ENCODE measurements at places on chromosomes 3 and 15.

- DNase-seq = peak; percentile 19
These were observed 49.0 kb upstream of the DUT start for GRCh38 chr15:48282216-48282615.

GRCh38 chr3:127688416-127689265 lies 15.9 kb downstream of the ABTB1 start:
- DNase-seq = peak; percentile 66

- no peak for DNase-seq
These were observed 419.6 kb upstream of the TGFBR2 start for GRCh38 chr3:30186741-30187219.

DNA sequence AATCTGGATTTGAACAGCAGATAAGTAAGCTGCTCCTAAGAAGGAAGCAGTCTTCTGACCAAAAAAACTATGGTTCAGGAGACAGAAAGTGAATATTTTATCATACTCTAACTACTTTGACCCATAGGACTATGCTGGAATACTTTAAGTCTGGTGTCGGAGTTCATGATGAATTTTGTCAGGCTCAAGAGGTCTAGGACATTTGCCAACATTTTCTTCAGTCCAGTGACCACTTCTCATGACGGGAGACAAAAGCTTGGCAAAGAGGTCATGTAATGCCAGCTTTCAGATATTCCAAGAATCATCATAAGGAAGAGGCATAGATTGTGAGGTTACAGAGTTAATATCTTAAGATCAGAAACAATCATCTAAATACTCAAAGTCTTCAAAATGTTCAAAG lies 20.5 kb upstream of the DCBLD2 start:
- DNase-seq = no peak

DNA sequence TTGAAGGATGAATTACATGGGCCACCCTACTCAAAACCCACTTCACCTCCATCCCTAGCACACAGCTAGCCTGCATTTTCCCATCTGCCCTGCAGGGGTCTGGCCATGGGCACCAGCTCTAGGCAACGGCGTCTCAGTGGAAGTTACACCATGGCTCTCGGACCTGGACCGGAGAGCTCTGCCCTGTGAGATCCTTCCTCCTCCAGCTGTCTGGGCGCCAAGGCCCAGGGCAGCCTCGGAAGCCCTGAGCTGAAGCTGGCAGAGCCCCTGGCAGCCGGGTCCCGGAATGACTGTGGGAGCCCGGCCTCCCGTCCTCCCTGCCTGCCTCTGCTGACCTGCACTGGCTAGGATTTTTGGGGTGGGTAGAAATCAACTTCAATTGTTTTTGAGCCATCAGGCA lies 98.9 kb downstream of the CHSY1 start:
- DNase-seq = no peak

- DNase-seq = no peak
These were observed 587 bp upstream of the TNK2 start for GRCh38 chr3:195908694-195909581.

- no peak for DNase-seq
These were observed 55.7 kb downstream of the EPHB1 start for GRCh38 chr3:134850761-134851160.

DNA sequence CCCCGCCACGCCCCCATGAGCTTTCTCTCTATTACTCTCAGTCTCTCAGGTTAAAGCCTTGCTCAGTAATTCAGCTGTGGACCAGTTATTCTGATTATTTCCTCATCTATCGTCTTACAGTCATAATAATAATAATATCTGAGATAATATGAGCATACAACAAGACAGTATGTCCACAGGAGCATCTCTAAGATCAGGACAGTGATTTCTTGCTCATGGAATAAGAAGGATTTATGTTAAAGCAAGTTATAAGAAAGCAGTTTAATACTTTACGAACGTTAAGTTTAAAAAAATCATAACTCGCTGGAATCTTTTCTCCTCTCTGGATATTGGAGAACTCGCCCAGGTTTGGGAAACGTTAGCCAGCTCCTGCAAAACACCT lies 643 bp upstream of the LMCD1 start:
- no peak for DNase-seq

DNA sequence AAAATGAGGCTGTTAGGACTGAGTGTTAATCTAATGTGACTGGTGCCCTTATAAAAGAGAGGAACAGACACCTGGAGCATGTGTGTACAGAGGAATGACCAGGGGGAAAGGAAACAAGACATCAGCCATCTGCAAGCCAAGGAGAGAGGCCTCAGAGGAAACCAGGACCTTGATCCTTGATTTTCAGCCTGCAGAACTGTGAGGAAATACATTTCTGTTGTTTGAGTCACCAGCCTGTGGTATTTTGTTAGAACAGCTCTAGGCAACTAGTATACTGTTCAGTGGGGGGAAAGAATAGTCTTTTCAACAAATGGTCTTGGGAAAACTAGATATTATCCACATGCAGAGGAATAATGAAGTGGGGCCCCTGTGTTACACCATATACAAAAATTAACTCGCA lies 80.6 kb downstream of the CCR1 start:
- DNase-seq = no peak

DNA sequence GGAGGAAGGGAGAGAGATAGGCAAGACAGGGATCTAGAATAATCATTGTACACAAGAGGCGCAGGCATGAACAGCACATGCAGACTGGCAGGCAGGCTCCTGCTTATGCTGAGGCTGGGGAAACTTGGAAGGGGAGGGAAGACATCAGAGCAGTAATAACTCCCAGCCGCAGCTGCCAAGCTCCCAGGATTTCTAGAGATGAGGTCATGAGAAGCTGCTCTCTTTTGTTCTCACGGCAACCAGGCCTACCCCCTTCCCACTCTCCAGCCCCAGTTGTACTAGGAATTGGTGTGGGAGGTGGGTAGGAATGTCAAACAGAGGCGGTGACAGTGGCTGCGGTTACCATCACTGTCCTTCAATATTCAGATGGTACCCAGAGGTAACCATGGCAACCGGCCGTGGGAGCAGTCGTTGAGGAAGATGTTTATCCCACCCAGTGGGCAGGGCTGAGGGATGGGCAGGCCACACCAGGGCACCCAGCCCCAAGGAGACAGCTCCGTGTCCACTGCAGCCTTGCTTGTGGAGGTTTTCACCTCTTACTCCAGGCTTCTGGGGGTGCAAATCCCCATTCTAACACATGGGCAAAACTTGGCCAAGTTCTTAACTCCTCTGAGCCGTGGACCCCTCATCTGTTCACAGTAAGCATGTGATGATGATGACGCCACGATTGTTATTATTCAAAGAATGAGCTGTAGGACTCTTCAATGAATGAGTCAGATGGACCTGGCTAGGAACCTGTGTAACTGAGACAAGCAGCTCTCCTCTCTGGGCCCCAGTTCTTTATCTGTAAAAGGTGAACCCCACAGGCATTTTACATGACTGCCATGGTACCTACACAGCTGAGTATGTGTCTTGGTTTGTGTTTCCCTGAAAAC lies 360.8 kb upstream of the PROK2 start:
- no peak for DNase-seq

DNA sequence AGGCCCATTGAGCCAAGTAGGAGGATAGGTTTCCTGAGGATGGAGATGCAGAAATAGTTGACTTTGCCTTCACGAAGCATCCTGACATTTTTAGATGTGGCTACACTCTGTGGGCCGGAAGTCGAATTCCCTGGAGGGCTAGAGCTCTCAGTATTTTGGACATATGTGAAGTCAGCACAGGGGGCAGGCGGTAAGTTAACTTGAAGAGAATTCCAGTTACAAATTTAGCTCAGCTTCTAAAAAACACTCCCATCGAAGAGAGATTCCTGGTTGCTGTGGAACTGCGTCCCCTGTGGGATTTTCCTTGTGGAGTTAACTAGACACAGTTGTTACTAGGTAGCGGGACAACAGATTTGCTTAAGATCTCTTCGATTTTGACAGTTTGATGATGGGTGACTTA lies 161.9 kb upstream of the RGMA start:
- DNase-seq = peak; percentile 74

- peak; percentile 43 for DNase-seq
These were observed 68.2 kb downstream of the RAB11A start for GRCh38 chr15:65937476-65937875.

DNA sequence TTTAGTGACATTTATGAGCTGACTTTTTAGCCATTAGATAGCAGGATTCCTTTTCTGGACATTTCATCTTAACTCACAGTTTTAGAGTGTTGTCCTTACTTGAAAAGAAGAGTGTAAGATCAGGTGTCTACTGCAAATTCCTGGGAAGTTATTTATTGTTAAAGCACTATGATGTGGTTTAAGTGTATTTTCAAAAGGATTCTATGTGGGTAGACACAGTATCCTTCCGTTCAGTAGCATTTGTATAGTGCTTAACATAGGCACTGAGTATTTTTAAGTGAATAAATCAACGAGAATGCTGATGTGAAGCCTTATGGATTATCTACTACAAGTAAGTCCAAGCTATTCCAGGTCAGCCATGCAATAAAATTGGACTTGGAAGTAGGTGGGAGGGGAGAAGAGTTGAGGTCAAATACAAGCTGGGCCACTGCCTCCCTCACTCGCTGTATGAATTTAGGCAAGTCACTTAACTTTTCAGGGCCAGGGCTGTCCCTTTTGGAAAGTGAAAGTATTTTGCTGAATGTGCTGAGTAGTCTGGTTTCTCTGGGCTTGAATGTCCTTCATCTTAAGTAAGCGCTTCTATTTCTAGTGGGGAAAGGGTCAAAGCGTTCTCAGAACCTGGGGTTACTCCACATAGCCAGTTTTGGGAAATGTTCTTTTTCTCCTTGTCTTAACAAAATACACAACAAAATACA lies 48.6 kb downstream of the GAP43 start:
- no peak for DNase-seq

DNA sequence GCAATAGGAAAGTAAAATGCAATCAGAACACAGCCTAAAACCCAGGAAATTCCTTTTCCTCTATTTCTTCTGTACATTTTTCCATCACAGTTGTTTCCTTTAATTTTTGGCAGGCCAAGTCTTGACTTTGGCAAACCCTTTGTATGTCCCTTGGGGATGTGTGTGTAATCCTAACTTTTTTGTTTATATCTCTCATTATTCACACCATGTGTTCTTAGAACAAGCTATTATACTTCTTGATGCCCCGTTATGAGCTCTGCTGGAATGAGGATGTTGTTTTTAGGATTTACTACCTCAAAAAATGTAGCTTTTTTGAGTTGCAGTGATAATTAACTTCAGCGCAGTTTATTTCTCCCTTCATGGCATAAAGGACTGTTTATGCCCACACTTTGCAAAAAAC lies 123.4 kb downstream of the ABI3BP start:
- DNase-seq = no peak

GRCh38 chr3:57066471-57066870 lies 6.0 kb downstream of the SPATA12 start:
- DNase-seq = no peak

DNA sequence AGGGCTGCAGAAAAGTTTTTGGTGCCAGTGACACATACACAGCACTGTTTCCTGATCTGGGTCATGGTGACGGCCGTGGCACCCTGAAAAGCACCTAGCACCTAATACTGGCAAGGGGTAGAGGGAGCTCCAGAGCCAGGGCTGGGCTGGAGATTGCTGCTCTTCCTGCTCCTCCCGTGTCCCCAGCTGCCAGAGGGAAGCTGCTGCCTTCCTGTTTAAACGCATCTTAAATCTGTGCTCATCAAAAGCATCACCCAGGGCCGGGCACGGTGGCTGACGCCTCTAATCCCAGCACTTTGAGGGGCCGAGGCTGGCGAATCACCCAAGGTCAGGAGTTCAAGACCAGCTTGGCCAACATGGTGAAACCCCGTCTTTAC lies 156.7 kb upstream of the MEF2A start:
- DNase-seq = peak; percentile 82

All from heart left ventricle (tissue), 16 donors.